ENCODE measurements at places on chromosomes 2 and 18.

DNA sequence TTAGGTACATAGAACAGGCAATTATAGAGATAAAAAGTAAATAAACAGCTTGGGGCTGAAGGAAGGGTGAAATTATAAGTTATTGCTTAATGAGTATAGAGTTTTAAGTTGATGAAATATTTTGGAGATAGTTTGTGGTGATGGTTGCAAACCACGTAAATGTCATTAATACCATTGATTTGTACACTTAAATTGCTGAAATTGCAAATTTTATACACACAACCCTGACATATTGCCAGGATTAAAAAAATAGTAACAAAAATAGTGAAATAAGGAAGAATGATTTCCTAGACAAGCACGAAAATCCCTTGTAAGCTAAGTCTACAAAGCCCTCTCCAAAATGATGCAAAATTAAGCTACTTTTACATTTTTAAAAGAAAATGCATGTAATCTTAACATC, 46.2 kb upstream of the RAB6D start:
- DNase-seq: no peak

GRCh38 chr18:39345321-39345720, 1779.7 kb upstream of the CELF4 start:
- no peak for DNase-seq

- no peak for DNase-seq
Measured at GRCh38 chr2:169897834-169898233, 70.6 kb downstream of the UBR3 start.

- DNase-seq: no peak
Measured at GRCh38 chr2:147663153-147663961, 181.5 kb upstream of the ACVR2A start.

- no peak for DNase-seq
Measured at GRCh38 chr18:31241425-31241824, 76.5 kb upstream of the DSG1 start.

DNA sequence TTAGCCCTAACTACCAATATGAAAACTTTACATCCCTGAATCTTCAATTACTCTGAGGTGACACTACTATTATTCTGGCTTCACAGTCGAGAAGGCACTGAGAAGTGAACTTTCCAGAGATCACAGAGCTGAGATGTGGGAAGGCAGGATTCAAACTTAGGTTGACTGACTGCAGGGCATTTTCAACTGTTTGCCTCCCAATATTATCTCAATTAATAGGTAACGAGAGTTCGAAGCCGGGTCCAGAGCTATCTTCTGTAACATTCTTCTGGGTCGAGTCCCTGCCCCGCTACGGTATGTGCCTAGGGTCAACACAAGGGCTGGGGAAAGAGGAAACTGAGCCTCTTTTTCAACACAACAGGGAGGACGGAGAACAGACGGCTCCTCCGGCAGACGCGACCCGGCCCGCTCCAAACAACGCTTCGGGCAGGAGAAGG, 740 bp downstream of the CHMP3 start:
- no peak for DNase-seq

DNA sequence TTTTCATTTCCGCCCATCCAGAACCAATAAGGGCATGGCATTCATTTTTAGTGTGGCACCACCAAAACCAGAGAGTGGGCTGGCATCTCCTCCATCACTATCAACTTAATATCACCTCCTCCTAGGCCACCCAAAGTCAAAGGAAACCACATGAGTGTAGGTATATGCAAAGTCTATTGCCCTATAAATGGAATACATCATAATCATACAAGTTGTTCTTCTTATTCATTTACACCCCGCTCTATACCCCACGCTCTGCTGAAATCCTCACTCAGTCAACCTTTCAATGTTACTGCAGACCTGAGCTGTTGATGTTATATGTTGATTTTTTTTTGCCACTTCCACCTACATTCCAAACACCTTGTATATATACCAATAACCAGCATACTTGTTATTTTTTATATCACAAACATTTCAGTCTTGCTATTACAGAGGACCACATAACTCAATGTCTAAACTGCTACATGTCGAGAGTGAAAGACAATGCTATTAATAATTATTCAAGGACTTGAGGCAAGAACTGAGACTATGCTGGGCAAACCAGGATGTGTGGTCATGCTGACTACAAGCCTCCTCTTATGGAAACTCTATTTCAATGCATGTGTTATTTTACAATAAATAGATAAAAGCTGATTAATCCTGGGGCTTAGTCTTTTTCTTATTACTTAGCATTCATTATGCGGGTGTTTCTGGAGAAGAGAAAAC, 466.5 kb upstream of the ID2 start:
- no peak for DNase-seq

DNA sequence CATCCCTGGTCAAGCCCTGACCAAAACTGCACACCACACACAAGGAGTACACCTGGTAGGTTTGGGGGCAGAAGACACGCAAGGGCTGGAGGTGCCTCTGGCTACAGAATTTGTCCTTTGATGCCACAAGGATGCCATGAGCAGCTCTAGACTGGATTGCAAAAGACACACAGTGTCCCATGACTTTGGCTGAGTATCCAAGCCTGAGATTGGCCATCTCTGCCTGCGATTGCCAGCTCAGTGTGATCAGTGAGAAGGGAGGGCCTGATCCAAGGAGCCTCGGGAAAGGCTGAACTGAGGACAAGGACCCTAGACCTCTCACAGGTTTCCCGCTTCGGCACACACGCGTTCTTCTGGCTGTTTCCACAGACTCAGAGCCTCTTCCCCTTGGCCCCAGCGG, 60.0 kb upstream of the FOSL2 start:
- no peak for DNase-seq

GRCh38 chr2:226122041-226122440, 677.6 kb downstream of the IRS1 start:
- DNase-seq: no peak

- no peak for DNase-seq
Measured at GRCh38 chr2:106095478-106096298, 98.4 kb downstream of the UXS1 start.

- DNase-seq: no peak
Measured at GRCh38 chr2:127663566-127664064, 11.7 kb downstream of the LIMS2 start.

- no peak for DNase-seq
Measured at GRCh38 chr2:54259413-54260240, 3.6 kb upstream of the TSPYL6 start.

- no peak for DNase-seq
Measured at GRCh38 chr2:19860022-19860421, 41.8 kb downstream of the TTC32 start.

DNA sequence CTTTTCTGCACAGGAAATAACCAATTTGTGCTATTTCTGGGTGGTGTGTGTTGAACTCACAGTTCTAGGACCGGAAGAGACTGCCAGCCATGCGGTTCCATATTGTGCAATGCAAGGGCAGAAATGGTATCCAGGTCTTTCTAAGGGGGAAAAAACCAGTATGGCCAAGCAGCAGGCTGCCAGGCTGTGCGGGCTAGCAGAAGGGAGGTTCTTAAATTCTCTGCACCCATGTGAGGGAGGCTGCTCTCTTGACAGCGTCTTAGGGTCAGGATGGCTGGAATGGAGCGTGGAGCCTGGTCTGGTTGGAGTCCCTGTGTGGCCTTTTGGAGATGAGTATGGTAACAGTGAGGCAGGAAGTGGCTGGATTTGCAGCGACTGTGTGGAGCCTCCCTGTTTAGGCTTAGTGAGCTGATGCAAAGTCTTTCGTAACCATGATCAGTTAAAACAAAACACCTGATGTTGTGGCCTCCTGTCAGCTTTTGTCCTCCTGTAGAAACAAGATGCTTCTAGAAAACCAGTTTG, 52.6 kb downstream of the NCK2 start:
- no peak for DNase-seq
